ENCODE measurements at places on chromosomes 13 and 19. TPM values are rescaled to one million over a fixed set of nuclear protein-coding genes. Genes with fewer than 3 reads are reported as not detected.

The ZNF813 gene
- 3.3 TPM for total RNA-seq

The C19orf73 gene
- total RNA-seq = not detected

The TEX26 gene
- total RNA-seq = not detected

The CEBPA gene
- total RNA-seq = 0.86 TPM

The ABCA7 gene
- 43.0 TPM for total RNA-seq

The NKG7 gene
- total RNA-seq = not detected

The GJB2 gene
- 0.05 TPM for total RNA-seq
